ENCODE measurements at places on chromosomes 11 and 22.

GRCh38 chr11:7896009-7896785 is 34.9 kb downstream of the OR10A6 start:
- DNase-seq = no peak

GRCh38 chr11:1571760-1572196 is 293 bp downstream of the DUSP8 start:
- no peak for DNase-seq

DNA sequence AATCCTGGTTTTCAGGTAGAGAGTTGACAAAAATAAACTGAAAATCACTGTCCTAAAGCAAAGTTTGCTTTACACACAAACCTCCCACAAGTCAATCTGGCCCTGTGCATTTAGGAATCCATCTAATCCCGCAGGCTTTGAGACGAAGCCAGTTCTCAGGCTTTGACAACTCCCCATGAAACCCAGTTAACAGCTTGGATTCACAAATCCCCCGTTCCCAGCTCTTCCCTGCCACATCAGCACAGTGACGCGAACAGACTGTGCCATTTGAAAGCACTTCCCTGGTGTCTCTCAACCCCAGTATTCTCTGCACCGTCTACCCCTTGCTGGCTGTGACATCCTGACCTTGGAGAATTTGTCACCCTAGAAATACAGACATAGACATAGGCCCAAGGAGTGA is 117.8 kb downstream of the OPCML start:
- DNase-seq = no peak

- DNase-seq = no peak
Measured at GRCh38 chr22:35894937-35895708, 133.5 kb downstream of the RBFOX2 start.

DNA sequence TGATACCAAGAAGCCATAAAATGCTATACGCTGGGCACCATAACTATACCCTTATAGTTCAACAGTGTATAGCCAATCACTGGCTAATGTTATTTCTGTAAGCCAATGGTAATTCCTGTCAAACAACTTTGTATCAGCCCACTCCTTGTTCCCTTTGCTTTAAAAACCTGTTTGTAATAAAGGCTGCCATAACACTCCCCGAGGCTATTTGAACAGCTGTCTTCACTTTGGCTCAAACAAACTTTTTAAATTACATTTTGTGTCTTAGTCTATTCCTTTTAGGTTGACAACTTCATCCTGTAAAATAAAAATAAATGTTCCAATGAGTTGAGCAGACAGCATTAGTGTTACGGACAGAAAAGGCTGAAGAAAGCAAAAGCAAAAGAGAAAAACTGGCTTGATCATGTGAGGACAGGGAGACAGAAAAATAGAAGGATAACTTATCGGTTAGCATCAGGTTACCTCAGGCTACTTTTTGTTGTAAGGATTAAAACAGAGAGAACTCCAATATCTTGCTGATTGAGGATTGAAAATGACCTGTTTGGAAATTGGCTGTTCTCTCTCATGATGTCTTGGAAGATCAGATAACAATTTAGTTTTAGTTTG is 95.0 kb downstream of the AASDHPPT start:
- no peak for DNase-seq
